ENCODE measurements at places on chromosomes 7 and 10.

DNA sequence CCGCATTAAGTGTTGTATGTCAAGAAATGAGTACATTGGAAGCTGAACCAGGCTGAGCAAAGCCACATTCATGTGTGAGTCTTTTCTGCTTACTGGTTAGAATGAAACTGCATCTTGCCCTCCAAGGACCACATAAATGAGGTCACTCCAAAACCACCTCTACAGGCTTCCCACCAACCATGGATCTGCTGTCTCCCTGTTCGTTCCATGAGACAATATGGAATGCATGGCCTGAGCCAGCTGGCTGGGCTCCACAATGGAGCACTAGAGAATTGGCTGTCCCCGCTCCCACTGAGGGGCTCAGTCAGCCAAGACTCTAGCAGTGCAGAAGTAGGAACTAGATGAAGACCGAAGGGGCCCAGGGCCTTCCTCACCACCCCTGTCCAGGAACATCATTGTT is 120.8 kb downstream of the TNS3 start:
- no peak for DNase-seq

DNA sequence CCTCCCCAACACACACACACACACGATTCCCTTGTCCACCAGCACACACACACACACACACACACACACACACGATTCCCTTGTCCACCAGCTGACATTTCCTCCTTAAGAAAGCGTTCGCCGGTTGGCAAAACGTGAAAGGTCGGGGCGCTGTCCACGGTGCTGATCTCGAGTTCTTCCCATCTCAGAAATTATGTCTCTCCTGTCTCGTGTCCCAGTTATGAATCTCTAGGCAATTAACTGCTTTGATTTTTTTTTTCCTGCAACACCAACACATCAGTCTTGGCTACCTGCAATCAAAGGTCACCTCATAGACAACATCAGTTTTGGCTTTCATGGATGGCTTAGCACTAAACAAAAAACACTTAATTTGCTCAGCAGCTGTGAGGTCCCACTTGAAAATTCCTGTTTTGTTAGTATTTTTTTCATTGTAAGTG is 1.9 kb downstream of the INA start:
- no peak for DNase-seq

DNA sequence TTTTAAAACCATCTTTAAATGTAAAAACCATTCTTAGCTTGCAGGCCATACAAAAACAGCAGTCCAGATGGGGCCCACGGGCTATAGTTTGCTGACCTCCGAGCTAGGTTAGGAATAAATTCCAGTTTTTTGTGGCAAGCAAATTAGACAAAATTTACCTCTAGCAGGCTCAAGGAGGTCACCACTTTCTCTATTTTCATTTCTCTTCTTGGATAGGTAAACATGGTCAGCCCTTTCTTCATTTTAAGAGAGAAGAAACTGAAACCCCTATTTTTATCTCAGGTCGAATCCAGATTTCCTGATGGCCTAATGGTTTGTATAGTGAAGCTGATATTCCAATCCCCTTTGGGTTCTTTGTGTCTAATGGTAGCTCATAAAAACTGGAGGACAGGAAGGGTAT is 10.7 kb downstream of the IKZF5 start:
- DNase-seq: no peak

DNA sequence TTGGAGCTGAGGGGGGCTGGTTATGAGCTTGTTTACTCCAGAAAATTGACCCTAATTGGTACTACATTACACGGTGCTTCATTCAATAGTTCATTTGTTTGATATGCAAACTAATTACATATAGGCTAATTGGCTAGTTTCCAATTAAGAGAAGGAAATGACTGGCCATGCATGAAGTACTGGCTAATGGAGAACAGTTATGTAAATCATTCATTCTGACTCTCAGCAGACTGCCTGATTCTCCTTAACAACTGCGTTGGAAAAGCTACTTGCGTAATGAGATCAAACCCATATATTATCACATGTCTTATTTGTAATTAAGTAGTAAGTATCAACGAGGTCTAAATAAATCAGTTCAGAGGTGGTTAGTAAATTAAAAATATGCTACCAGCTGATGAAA is 81.8 kb upstream of the CTTNBP2 start:
- no peak for DNase-seq

DNA sequence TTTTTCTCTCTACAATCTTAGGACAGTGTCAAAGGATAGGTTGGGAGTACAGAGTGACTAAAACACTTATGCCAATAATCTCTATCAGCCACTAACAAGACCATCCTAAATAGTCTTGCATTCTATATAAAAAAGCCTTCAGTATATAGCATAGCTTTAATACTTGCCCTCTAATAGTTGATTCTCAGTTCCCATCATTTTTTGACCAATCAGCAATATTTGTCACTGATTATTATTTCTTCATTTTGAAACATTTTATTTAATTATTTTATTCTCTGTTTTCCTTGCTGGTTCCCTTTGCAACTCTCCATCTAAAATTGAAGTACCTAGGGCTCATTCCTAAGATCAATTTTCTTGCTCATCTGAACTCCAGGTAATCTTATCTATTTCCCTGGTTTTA is 470.0 kb downstream of the MAGI2 start:
- no peak for DNase-seq

DNA sequence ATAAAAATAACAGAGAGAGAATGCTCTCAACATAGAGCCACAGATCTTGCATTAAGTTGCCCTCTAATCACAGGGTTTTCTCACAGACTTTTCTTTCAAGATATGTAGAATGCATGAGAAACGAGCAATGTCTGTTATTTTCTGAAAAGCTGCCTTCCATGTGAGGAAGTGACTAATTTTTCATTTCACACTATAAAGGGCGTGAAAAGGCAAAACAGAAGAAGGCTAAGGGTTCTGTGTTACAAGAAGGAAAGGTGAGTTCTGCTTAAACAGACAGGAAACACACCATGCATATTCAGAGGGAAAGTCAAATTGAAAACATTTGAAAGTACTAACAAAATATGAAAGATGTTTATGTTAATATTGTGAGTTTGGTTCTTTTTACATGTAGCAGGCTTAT is 189.2 kb downstream of the SEMA3D start:
- no peak for DNase-seq

DNA sequence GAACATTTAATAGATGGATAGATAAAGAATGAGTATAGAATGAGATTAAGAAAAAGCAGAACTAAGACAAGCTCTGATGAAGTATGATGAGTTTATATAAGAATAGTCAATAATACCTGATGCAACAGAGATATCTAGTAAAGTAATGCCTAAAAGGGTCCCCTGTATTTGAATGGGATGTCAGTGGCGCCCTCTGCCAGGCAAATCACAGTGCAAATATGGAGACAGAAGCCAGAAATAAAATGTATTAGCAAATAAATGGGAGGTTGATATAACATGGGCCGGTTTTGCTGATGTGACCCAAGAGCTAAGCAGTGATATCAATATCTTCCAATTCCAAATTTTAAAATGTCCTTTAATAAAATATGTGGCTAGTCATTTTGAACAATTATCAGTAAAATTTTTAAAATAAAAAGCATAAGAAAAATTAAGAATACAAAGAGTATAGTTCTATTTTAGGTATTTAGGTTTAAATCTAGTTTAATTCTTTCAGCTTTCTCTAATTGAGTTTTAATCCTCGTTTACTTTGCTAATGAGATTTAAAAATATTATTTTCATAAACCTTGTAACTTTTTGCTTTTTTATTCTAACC is 62.6 kb downstream of the ADK start:
- DNase-seq: no peak

DNA sequence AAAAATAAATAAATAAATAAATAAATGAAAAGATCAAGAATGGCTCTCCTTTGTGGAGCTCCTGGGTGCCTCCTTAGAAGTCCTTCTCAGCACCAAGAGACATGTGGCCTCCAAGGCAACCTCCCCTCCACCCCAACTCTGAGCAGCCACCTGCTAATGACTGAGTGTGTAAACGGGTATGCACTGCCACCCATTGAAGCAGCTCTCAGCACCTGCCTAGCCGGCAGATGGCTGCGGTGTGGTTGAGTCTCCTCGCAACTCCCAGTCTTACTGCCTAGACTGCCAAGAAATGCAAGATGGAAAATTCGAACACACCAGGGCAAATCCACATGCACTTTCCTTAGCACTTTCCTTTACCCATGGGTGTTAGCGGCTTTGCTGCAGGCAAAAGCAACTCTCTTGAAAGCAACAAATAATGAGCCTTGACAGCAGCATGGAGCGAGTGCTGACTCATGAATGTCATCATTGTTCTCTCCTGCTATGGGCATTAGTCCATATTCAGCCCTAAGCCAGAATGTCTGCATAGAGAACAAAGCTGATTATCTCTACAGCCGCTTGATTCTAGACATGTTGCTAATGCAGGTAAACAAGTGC is 913.9 kb upstream of the AUTS2 start:
- no peak for DNase-seq

- no peak for DNase-seq
Measured at GRCh38 chr10:2681891-2682290, 385.5 kb upstream of the PFKP start.

- no peak for DNase-seq
Measured at GRCh38 chr7:37211097-37211880, 237.4 kb downstream of the ELMO1 start.

GRCh38 chr7:137080516-137081203 is 212.2 kb downstream of the CHRM2 start:
- no peak for DNase-seq

GRCh38 chr10:66835400-66835799 is 90.4 kb upstream of the LRRTM3 start:
- no peak for DNase-seq

DNA sequence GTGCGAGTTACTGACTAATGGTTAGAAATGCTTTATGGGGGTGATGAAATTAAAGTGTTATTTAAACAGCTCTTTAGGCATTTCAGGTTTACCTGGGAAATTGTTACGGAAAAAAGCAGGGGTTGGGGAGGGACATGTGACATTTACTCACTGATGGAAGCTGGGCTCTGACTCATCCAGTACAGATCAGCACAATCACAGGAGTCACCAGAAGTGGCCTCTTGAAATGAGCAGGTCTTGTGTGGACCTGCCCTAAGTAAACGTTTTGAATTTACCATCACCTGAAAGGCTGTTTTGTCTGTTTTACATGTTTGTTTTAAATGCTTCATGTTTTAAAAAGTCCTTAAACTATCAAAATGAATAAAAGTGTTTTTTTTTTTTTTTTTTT is 2.3 kb downstream of the GLRX3 start:
- no peak for DNase-seq

- no peak for DNase-seq
Measured at GRCh38 chr7:101140339-101140699, 13.4 kb downstream of the SERPINE1 start.

DNA sequence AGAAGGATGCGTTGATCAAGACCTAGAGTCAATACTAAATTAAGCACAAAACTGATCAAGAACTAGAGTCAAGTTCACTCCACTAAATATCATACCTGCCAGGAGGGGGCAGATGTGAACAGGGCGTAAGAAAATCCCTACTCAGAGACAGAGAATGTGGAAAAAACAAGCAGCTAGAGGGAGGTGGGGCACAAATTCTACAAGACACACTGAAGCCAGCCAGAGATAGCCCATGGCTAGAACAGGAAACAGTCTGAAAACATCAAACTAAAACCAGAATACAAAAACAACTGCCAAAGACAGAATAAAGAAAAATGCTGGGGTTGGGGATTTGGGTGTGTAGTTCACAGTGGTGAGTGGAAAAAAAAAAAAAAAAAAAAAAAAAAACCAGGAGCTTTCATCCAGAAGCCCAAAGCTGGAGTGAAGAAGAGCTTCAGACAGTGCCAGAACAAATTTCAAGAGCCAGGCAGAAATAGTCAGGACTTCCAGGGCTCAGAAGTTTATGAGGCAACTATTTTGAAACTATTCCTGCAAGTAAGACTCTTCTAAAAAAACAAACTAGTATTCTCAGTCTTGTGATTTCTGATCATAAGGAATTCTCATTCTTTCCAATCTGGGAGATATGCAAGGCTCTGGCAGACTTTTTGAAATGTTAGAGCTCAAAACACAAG is 118.3 kb downstream of the CCDC71L start:
- no peak for DNase-seq

DNA sequence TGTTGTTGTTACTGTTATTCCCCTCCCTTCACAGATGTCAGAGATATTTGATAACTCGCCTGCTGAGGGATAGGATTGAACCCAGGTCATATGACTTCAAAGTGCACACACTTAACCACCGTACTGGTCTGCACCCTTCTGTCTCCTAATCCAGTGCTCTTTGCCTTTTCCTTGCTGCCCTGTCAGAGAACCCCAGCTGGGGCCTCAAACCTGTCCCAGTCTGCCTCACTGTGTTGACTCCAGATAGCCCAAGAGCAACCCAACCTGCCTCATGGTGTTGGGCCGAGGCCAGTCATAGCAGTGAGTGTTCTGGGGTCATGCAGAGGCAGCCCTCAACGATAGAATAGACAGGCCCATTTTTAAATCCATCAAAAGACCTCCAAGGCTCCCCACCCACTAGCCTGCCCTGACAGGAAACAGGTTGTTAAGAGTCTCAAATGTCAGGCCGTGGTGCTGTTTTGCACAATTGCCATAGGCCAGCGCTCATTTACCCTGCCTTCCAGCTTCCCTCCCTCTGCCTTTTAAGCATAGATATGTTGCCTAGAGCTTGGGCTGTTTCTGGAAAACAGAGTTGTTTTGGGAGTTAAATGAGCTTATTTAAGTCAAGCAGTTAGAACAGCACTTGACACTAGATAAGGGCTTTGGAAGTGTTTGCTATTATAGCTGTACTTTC is 37.0 kb upstream of the PDCD4 start:
- DNase-seq: no peak

DNA sequence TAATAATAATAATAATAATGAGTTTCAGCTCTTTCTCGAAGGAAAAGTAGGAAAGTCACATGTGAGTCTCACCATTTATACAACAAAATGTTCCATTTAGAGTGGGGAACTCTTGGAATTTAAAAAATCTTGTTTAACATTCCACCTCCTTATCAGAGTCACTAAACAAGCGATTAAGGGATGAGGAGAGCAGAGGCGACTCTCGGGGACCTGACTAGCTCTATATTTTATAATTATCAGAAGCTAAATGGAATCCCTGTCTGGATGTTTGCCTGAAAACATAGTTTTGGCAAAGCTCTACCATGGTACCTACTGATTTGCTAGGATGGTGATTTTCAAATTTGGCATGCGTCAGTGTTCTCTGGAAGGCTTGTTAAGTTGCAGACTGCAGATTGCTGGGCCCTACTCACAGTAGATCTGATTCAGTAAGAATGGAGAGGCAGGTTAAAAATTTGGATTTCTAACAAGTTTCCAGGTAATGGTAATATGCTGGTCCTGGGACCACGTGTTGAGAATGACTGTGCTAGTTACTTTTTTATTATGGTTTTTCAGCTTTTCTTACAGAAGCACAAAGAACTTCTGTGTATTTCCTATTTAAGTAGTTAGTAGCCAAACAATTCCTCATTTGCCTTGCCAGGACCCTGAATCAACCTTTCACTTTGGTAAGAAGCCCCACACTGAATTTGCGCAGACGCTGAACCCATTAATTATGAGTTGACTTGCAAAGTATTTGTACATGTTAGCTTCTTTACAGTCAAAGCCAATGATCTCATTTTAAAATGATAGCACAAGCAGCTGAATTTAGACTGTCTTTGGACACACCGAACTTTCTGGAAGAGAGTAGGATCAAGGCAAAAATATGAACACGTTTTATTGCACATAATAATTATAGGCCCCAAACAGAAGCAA is 39.5 kb downstream of the CPED1 start:
- DNase-seq: no peak

GRCh38 chr7:130372402-130373165 is 7.7 kb upstream of the CPA1 start:
- DNase-seq: no peak

Measured in cerebellar nuclear complex (tissue), 1 donor.